ENCODE measurements at places on chromosomes 6 and 20.
A peak's percentile ranks its signal among the peaks of the same experiment; 100 is the strongest.

DNA sequence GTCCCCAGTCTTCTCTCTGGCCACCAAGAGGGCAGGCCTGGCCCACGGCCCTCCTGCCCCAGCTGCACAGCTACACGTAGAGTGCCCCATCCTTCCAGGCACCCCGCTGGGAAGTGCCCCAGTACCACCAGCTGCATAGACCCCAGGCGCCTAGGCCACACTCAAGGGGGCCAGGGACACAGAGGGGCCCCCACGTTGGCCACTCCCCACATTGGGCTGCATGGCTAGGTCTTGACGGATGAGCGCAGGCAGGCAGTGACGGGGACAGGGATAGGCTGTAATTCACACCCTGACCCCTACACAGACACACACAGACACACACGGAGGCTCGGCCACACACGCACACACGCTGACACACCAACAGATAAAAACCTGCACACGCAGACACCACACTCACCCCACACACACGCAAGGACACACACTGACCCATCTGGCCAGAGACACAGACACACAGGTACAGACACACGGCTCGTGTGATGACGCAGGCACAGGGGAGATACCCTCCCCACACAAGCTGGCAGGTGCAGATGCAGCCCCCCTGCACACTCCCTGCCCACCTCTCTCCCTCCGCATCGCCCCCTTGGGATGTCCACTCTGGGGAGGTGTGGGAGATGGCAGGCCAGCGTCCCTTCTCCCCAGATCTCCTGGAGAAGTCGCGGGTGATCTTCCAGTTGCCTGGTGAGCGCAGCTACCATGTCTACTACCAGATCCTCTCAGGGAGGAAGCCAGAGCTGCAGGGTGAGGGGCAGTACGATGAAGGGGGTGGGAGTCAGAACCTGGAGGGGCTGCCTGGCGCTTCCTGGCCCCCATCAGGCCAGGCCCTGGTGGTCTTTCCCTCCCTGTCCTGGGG is 30.0 kb downstream of the MYH7B start:
- no peaks in the 10 kb centered on the region for H3K36me3 ChIP-seq
- no peak overlapping the region for H3K4me3 ChIP-seq
- H3K4me1 ChIP-seq: peaks cover 3% of the 10 kb centered on the region
- peak; percentile 85 for DNase-seq

GRCh38 chr6:26232940-26233648 is 131.9 kb upstream of the BTN3A2 start:
- peaks cover 23% of the 10 kb centered on the region for H3K4me1 ChIP-seq
- H3K27me3 ChIP-seq: no peaks in the 10 kb centered on the region
- no peak for DNase-seq

DNA sequence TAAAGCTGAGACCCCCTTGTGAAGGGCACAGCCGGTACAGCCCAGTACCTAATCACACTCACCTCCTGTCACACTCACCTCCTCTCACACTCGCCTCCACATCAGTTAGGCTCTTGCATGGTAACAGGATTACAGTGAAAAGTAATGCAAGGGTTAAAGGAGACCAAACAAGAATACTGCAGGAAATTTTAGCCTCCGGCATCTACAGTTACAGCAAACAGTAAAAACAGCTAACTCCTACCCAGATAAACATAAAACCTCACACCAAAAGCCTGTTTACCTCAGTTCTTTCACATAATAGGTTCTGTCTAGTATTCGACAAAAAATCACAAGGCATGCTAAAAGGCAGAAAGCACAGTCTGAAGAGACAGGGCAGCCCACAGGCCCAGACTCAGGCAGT is 55.6 kb downstream of the FARS2 start:
- H3K36me3 ChIP-seq: no peaks in the 10 kb centered on the region
- H3K27ac ChIP-seq: no peak overlapping the region
- no peaks in the 10 kb centered on the region for H3K27me3 ChIP-seq
- H3K4me3 ChIP-seq: no peak overlapping the region

GRCh38 chr6:82904257-82904656 is 161.4 kb downstream of the UBE3D start:
- no peak overlapping the region for H3K4me3 ChIP-seq
- H3K4me1 ChIP-seq: peaks cover 32% of the 10 kb centered on the region

Measured in chondrocyte (in vitro differentiated cells).